Temporal lobe (tissue), 4 donors: ENCODE measurements at places on chromosomes 7 and 10. TPM values are rescaled to one million over a fixed set of nuclear protein-coding genes. Genes with fewer than 3 reads are reported as not detected.

SAMD9 gene
- 1.5 TPM for total RNA-seq

MARVELD1 gene
- 3.0 TPM for total RNA-seq

MMRN2 gene
- 5.2 TPM for total RNA-seq

NANOS1 gene
- 5.2 TPM for total RNA-seq

ECHDC3 gene
- total RNA-seq: 3.2 TPM

TRAPPC14 gene
- 9.6 TPM for total RNA-seq

ZNF467 gene
- 1.2 TPM for total RNA-seq

HABP2 gene
- total RNA-seq: under 0.01 TPM

PTCD1 gene
- total RNA-seq: 5.2 TPM

TCF7L2 gene
- 3.0 TPM for total RNA-seq

EMX2 gene
- total RNA-seq: 3.7 TPM

BLNK gene
- total RNA-seq: 0.25 TPM

OR6V1 gene
- total RNA-seq: not detected

CALHM1 gene
- total RNA-seq: not detected

MPP7 gene
- 1.2 TPM for total RNA-seq

KEL gene
- 0.49 TPM for total RNA-seq
